HuH-7.5 (cell line): ENCODE measurements at places on chromosomes 1 and 21.

DNA sequence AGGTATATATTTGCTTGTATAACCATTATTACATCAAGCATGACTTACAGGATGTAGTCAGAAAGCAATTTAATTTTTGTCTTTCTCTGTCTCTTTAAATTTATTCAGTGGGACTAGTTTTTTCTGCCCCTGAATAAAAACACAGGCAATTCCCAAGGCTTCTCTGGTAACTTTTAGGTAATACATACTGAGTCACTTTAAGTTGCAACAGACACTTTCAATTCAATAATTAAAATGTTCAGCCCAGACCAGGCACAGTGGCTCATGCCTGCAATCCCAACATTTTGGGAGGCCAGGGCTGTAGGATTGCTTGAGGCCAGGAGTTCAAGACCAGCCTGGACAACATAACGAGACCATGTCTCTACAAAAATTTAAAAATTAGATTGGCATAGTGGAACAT is 12.3 kb downstream of the SLC44A3 start:
- DNase-seq: no peak

- no peak for DNase-seq
Measured at GRCh38 chr1:79303040-79303439, 296.5 kb upstream of the ADGRL4 start.

DNA sequence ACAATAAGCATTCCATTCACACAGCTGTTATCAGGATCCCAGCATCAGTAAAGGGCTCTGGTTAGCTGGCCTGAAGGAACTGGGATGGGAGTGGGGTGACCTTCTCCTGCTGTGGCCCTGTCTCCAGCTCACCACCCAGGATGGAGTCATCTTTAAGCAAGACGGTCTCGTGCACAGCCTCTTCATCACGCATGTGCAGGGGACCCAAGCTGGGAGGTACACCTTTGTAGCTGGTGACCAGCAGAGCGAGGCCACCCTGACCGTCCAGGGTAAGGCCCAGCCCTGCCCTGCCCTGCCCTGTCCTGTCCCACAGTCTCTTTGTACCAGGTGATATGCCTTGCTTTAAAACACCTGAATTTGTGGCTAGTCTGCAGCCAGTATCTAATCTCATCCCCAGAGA is 24.3 kb downstream of the IGFN1 start:
- DNase-seq: no peak

- DNase-seq: no peak
Measured at GRCh38 chr1:38775175-38775845, 84.3 kb downstream of the RRAGC start.

DNA sequence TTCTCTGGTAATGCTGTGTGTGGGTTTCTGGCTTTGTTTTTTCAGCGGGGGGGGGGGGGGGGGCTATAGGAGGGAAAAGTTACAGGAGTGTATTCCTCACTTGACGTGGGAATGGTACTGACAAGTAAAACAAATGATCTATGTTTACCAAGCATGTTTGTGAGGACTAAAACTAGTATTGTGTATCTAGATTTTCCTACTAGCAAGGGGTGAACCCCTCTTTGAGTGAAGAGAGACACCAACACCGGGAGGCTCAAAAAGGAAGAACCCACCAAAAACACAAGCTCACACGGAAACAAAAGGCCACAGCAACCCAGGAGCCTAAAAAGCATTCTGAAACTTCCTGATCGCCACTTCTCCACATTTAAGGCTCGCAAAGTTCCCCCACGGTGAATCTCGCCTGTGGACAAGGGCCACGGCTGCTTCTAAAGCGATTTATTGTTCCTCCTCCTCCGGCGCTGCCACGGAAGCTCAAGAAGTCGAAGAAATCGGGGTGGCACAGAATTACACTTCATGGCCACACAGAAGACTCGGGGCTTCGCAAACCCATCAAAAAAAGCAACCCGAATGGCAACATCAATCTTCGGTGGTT is 703 bp downstream of the PUM1 start:
- DNase-seq: no peak

DNA sequence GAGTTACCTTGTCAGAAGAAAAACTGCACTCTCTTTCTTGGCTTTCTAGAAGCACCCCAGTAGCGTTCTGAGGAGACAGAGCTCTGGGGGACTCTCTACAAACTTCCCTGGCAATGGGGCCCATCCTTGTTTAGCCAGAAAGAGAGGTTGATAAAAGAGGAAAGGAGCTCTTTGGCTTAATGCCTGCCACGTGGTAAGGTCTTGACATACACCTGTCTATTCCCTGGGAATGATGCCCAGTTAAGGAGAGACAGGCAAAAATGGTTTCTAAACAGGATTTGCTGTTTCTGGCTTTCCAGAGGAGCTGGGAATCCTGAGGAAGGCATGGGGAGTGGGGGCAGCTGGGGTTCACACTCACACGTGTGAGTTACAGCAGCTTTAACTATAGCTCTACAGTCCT is 30.2 kb upstream of the IL20 start:
- no peak for DNase-seq

- no peak for DNase-seq
Measured at GRCh38 chr1:192489047-192489446, 86.5 kb upstream of the RGS1 start.

GRCh38 chr1:160905617-160905989 is 20.6 kb upstream of the ITLN1 start:
- no peak for DNase-seq

- DNase-seq: no peak
Measured at GRCh38 chr1:198893141-198893540, 254.3 kb downstream of the PTPRC start.

GRCh38 chr1:9482403-9482802 is 56.9 kb upstream of the SLC25A33 start:
- DNase-seq: no peak

DNA sequence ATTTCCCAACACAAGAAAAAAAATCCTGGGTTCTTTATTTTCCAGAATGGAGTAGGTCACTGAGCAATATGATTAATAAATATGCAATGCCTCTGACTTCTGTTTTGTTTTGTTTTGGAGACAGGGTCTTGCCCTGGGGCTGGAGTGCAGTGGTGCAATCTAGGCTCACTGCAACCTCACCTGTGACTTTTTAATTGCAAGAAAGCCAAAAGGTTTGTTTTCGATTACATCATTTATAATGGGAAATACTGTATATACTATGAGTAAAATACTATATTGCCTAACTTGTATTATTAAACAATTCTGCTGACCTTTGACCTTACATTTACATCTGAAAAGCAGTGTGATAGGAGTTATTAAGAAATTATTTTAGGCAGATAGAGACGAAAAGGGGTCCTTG is 11.6 kb upstream of the CD46 start:
- DNase-seq: no peak

DNA sequence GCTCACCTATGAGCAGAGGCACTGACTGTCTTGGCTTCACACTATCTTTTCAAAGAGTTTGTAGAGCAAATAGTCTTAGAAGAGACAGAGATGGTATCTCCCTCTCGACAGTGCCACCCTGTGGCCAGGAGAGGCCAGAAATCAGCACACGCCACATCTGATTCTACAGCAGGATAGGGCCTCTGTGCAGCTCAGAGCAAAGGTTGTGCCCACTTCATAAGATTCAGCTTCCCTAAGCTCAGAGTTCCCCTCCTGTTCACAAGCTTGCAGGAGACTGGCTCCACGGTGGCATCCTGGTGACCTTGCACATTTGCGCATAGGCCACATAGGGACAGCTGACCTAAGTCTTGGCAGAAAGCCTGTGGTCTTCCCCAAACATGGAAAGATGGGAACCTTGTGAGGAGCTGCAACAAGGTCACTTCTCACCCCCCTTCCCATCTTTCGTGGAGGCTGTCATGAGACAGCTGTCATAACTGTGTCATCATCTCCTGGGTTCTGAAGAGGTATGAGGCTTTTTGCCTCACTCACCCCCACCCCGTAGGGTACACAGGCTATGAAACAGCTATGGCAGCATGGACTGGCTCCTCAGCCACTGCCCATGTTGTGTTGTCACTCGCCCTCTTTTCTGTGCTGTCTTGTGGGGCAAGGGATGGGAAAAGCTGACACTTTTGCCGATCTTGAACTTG is 3.0 kb downstream of the ITLN2 start:
- DNase-seq: peak; percentile 34

DNA sequence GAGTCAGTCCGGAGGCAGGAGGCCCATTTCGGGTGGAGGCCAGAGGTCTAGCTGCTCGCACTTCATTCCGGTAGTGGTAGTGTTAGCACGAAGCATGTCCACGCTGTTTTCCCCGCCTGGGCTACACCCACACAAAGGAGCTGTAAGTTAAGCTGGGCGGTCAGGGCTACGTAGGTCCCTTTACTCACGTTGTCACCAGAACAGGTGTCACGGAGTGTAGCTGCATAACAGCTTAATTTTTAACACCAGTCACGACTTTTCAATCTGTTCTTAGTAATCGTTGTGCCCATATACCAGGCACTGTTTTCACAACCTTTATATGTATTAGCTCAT is 15.6 kb downstream of the HLX start:
- DNase-seq: no peak

DNA sequence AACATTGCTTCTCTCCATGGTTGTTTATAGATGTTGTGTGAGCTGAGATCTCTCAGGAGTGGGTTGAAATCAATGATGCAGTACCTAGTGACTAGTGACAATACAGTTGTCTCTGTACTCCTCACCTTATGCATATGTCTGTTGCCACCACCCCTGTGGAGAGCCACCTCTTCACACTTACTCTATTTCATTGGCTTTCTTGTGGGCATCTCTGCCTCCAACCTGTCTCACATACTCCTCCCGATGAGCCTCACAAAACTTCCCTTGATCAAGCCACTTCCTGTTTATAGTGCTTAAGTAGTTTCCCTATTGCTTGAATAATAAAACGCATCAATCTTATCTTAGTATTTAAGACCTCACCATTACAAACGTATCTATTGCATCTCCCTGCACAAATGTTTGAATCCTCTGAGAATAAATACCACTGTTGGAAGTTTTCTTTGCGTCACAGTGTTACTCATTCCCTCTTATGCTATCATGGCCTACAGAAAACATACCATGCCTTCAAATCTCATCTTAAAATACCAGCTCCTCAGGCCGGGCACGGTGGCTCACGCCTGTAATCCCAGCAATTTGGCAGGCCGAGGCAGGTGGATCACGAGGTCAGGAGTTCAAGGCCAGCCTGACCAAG is 54.7 kb upstream of the GREM2 start:
- no peak for DNase-seq
